Activated naive CD4-positive, alpha-beta T cell treated with anti-CD3 and anti-CD28 coated beads, Interleukin-2, amount 50 U/mL, for 16 hours (primary cell): ENCODE measurements at places on chromosomes 5 and 9.

DNA sequence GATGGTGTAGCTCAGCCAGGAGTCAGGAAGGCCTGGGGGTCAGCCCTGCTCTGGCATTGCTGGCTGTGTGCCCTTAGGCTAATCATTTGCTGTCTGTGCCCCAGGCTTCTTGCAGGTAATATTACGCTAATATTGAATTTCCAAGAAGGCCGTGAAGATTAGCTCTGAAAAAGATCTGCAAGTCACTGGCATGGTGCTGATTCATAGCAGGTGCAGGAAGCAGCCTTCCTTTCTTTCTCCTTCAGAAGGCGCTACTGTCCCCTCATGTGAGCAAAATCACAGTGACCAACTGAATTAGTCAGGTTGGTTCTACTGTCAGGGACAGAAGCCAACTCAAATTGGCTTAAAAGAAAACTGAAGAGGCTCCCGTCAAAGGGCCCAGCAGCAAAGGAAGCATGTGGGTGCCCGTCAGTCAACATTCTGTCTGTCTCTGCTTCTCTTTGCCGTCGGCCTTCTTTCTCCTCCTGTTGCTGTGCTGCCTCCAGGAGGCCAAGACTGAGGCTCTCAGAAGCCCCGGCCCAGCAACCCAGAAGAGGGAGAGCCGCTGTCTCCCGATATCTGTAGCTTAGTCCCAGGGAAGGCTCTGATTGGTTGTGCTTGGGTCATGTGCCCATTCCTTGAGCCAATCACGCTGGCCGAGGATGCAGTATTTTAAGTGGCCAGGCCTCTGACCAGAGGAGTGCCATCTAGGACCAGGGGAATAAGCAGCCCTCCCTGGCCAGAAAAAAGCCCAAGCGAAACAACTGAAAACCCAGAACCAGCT lies 67.8 kb upstream of the NEURL1B start:
- no peak for DNase-seq

GRCh38 chr5:4862500-4862899 lies 277.6 kb upstream of the ADAMTS16 start:
- DNase-seq: no peak

DNA sequence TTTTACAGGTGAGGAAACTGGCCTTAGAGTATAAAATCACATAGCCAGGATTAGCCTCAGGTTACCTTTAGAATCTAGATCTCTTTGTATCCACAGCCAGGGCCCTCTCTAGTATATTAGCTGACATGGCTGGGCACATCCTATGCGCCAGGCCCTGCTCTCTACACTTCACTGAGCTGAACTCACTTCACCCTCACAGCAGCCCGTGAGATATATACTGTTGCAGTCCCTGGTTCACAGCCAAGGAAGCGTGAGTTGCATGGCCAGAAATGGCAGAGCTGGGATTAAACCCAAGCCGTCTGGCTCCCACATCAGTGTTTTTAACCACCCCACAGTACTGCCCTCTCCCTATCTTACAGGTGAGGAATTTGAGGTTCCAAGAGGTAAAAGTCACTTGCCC lies 58.4 kb downstream of the DAB2IP start:
- no peak for DNase-seq

- no peak for DNase-seq
These were observed 20.6 kb downstream of the FST start for GRCh38 chr5:53501054-53501453.

DNA sequence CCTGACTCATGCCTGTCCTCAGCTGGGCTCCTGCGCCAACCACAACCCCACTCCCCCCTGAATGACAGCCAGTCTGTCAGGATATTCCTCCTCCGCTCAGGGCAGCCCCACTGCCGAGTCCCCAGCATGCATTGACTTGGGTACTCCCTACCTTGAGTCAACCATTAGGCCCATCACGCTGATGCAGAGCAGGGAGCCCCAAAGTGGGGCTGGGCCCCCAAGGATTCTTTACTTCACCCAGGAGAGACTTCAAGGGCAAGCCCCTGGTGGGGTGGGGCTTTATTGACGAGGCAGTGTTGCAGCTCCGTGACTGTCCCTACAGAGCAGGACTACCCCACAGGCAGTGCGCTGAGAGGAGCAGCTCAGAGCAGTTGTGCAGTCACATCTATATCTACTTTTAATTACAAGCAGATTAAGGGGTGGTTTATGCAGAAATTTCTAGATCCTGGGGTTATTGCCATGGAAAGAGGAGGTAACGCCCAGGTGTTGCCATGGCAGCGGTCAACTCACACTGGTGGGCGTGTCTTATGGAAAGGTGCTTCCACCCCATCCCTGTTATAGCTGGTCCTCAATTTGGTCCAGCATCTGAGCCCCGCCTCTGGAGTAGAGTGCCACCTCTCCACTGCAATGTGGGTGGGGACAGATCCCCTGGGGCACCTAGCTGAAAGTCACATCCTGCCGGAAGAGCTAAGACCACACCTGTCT lies 32.1 kb upstream of the FCN1 start:
- no peak for DNase-seq

DNA sequence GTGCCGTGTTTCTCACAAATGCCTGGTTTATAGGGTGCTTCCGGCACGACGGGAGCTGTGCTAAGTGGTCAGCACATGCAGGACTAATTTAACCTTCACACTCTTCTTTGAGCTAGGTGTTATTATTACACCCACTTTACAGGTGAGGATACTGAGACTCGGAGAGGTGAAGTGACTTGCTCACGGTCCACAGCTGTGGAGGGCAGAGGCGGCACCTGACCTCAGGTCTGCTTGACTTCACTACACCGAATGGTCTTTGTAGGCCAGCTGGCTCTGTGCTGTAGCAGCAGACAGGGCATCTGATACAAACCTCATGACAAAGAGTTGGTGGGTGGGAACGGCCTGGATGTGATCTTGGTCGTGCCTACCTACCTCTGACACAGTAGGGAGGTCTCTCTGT lies 102.0 kb upstream of the BOD1 start:
- DNase-seq: no peak

GRCh38 chr9:30846651-30847050 lies 1537.8 kb upstream of the ACO1 start:
- no peak for DNase-seq

DNA sequence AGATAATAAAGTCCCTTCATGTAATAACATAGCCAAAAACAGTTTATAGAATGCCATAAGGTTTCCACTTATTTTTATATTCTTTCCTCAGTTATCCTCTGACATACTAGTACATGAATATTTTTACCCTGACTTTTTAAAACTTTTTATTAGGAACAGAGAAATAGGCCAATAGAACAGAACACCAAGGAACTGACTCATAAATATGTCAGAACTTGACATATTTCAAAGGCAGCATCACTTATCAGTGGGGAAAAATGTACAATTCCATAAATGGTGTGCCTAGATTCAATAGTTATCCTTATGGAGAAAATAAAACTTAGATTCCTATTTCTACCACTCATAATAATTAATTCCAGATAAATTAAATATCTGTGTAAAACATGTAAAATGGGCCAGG lies 9.4 kb downstream of the STARD4 start:
- DNase-seq: no peak
